ENCODE measurements at places on chromosomes 4 and X. TPM values are rescaled to one million over a fixed set of nuclear protein-coding genes. Genes with fewer than 3 reads are reported as not detected.

- H3K27ac ChIP-seq = no peak overlapping the region
- H3K27me3 ChIP-seq = no peaks in the 10 kb centered on the region
- no peaks in the 10 kb centered on the region for H3K36me3 ChIP-seq
- H3K4me3 ChIP-seq = no peak overlapping the region
Observed at GRCh38 chr4:139800082-139800481, 134.5 kb downstream of the MGST2 start.

GRCh38 chr4:144494280-144494679, 151.7 kb upstream of the HHIP start:
- no peak overlapping the region for H3K4me3 ChIP-seq
- no peak for DNase-seq
- H3K4me1 ChIP-seq = no peaks in the 10 kb centered on the region
- H3K36me3 ChIP-seq = no peaks in the 10 kb centered on the region
- no peak overlapping the region for H3K27ac ChIP-seq
- H3K27me3 ChIP-seq = no peaks in the 10 kb centered on the region

DNA sequence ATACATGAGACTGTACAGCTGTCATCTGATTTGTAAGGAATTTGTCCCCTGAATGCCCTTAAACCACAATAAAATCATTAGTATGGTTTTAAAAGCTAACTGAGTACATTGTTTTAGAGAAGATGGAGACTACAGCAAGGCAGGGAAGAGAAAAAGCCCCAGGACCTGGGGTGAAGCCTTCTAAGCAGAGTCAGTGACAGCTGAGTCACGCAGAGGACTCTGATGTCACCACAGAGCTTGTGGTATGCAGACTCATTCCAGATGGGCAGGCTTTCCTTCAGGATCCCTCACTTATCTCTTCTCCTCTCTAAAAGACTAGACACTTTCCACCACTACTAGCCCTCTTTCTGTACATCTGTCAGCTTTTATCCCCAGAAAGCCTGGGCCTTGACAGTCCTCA, 97.1 kb upstream of the ATOH1 start:
- no peaks in the 10 kb centered on the region for H3K27me3 ChIP-seq
- no peaks in the 10 kb centered on the region for H3K36me3 ChIP-seq
- DNase-seq = no peak
- no peak overlapping the region for H3K27ac ChIP-seq

DNA sequence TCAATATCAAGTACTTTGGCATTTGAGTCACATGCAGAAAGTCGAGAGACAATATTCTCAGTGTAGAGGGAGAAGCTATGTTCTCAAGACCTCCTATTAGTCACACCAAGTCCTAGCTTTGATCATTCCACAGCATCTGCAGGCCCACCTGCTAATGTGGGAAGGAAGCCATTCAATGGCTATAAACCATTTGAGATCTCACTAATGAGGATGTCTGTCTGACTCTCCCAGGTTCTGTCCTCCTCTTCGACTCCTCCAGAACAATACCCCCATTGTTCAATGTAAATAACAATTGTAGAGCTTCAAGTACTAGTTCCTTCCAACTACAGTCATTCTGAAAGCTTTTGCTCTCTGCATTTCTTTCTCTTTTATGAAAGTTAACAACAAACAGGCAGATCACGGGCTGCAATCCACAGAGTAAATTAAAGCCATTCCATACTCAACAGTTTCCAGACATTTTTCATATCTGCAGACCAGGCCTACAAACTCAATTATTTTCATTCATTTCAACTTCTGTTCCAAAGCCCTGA, 140.2 kb upstream of the EDNRA start:
- DNase-seq = no peak
- H3K27me3 ChIP-seq = no peaks in the 10 kb centered on the region
- H3K36me3 ChIP-seq = no peaks in the 10 kb centered on the region
- H3K4me3 ChIP-seq = no peak overlapping the region
- no peak overlapping the region for H3K27ac ChIP-seq
- no peaks in the 10 kb centered on the region for H3K4me1 ChIP-seq

DNA sequence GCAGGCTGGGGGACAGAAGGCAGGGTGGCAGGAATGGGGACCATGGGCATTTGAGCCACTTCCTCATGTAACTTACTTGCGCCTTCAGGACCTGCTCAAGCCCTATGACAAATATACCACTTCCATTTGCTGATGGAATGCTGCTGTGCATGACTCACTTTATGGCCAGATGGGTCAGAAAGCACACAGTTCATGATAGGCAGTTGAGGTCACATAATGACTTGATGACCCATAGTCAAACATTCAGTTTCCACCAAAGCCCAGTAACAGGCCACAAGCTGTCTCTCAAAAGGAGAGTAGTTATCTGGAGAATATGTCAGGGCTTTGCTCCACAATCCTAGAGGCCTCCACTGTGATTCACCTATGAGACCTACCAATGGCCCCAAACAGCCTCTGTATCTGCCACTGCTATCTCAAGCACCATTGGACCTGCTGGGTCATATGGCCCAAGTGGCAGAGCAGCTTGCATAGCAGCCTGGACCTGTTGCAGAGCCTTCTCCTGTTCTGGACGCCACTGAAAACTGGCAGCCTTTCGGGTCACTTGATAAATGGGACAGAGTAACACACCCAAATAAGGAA, 5.3 kb upstream of the PAPSS1 start:
- peaks cover 7% of the 10 kb centered on the region for H3K4me1 ChIP-seq
- H3K4me3 ChIP-seq = no peak overlapping the region
- no peaks in the 10 kb centered on the region for H3K27me3 ChIP-seq
- H3K27ac ChIP-seq = no peak overlapping the region
- H3K36me3 ChIP-seq = no peaks in the 10 kb centered on the region

DNA sequence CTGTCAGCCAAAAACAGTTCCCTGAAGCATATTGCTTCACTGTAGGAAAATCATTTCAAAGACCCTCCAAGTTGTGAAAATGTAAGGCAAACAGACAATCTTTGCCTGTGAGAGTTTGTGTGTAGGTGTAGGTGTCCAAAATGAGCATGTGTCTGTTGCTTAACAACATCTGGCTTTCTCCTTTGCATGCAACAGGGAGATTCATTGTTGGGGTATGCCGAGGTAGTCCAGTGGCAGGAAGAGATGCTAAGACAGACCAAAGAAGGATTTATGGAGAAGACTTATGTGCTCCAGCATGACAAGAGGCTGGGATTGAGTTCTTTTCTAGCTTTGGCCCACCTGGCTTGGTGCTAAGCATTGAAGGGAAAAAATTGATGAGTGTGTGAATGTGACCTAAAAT, 29.8 kb upstream of the SMAD1 start:
- H3K4me1 ChIP-seq = no peaks in the 10 kb centered on the region
- H3K27me3 ChIP-seq = no peaks in the 10 kb centered on the region
- no peak for DNase-seq
- no peak overlapping the region for H3K27ac ChIP-seq
- H3K4me3 ChIP-seq = no peak overlapping the region

RHOXF2 gene
- total RNA-seq = not detected

GRCh38 chr4:111718763-111719559, 426.3 kb upstream of the FAM241A start:
- peaks cover 8% of the 10 kb centered on the region for H3K4me1 ChIP-seq
- DNase-seq = no peak
- no peaks in the 10 kb centered on the region for H3K36me3 ChIP-seq
- no peak overlapping the region for H3K4me3 ChIP-seq
- no peaks in the 10 kb centered on the region for H3K27me3 ChIP-seq
- no peak overlapping the region for H3K27ac ChIP-seq

DNA sequence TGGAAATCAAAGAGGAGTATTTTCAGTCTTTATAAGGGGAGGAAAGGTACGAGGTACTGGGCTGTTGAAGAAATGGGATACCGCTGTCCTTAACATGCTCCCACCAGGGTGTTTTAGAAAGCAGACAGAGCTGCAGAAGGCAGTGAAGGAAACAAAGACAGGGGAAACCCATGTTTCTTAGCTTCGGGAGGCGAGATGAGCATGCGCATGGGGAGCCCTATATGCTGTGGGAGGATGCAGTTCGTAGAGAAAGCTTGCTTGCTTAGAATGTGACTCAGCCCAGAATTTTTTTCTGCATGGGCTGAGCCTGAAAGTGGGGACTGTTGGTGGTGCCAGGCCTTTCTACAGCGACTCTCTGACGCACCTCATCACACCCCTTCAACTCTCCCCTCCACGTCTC, 28.8 kb upstream of the SCOC start:
- no peaks in the 10 kb centered on the region for H3K36me3 ChIP-seq
- H3K27me3 ChIP-seq = no peaks in the 10 kb centered on the region
- no peak overlapping the region for H3K27ac ChIP-seq
- H3K4me1 ChIP-seq = no peaks in the 10 kb centered on the region
- H3K4me3 ChIP-seq = no peak overlapping the region
- no peak for DNase-seq

CDKN2AIP gene
- 19.4 TPM for total RNA-seq

RAB33A gene
- 1.3 TPM for total RNA-seq

GRCh38 chrX:79159800-79160199, 15.3 kb downstream of the GPR174 start:
- no peak overlapping the region for H3K27ac ChIP-seq
- no peaks in the 10 kb centered on the region for H3K36me3 ChIP-seq
- no peaks in the 10 kb centered on the region for H3K27me3 ChIP-seq
- no peak for DNase-seq

GRCh38 chr4:124596816-124597215, 115.7 kb downstream of the ANKRD50 start:
- DNase-seq = no peak
- H3K36me3 ChIP-seq = no peaks in the 10 kb centered on the region
- no peak overlapping the region for H3K4me3 ChIP-seq
- H3K27ac ChIP-seq = no peak overlapping the region
- H3K27me3 ChIP-seq = no peaks in the 10 kb centered on the region

CSN1S1 gene
- not detected for total RNA-seq

FGA gene
- not detected for total RNA-seq

DNA sequence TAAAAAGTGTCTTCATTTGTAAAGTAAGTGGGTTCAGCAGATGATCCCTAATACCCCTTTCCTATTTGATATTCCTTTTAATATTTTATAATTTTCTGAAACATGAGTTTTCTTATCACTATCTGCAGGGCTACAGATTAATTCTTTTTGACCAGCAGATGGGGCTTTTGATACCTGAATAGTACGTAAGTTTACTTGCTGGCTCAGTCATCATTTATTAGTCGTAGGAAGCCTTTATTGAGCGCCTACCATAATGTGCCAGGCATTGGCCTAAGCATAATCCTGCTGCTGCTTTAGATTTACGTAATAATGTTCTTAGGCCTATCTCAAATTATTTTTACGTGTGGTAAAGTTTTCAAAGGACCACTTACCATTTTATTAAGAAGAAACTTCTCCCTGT, 33.1 kb downstream of the OSTC start:
- H3K4me3 ChIP-seq = no peak overlapping the region
- H3K27ac ChIP-seq = no peak overlapping the region
- H3K4me1 ChIP-seq = no peaks in the 10 kb centered on the region
- no peaks in the 10 kb centered on the region for H3K27me3 ChIP-seq

DNA sequence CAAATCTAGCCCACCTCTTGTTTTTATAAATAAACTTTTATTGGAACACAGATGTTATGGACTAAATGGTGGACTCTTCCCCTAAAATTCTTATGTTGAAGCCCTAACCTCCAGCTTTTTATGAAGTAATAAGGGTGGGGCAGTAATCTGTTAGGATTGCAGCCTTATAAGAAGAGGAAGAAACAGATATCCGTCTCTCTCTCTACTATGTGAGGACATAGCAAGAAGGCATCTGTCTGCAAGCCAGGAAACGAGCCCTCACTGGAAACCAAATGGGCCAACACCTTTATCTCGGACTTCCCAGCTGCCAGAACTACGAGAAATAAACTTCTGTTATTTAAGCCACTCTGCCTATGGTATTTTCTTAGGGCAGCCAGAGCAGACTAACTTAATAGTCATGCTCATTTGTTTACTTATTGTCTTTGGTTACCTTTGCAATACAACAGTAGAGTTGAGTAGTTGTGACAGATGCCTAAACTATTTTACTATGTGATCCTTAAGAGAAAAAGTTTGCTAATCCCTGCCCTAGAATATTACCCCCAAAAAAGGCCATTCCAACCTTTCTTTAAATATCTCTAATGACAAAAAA, 67.4 kb downstream of the MANBA start:
- H3K27me3 ChIP-seq = no peaks in the 10 kb centered on the region
- H3K4me1 ChIP-seq = no peaks in the 10 kb centered on the region
- H3K4me3 ChIP-seq = no peak overlapping the region
- H3K36me3 ChIP-seq = peaks cover 23% of the 10 kb centered on the region
- DNase-seq = no peak

DNA sequence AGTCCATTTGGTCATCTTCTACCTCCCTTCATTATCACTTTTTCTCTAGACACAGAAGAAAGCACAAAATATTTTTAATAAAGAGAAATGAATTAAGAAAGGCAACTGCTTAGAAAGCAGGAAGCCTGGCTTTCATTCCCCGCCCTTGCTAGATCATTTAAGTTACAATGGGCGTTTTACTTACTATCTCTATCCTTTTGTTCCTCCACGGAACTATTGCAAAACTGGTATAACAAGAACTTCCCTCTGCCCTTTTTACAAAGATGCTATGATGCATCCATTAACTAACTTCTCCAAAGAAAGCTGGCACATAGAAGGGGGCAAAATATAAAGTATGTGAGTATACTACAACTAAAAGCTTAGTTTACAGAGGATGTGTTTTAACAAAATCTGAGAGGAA, 434.5 kb upstream of the FTHL17 start:
- no peak overlapping the region for H3K27ac ChIP-seq
- H3K4me1 ChIP-seq = peaks cover 6% of the 10 kb centered on the region
- no peak for DNase-seq
- H3K36me3 ChIP-seq = no peaks in the 10 kb centered on the region

DNA sequence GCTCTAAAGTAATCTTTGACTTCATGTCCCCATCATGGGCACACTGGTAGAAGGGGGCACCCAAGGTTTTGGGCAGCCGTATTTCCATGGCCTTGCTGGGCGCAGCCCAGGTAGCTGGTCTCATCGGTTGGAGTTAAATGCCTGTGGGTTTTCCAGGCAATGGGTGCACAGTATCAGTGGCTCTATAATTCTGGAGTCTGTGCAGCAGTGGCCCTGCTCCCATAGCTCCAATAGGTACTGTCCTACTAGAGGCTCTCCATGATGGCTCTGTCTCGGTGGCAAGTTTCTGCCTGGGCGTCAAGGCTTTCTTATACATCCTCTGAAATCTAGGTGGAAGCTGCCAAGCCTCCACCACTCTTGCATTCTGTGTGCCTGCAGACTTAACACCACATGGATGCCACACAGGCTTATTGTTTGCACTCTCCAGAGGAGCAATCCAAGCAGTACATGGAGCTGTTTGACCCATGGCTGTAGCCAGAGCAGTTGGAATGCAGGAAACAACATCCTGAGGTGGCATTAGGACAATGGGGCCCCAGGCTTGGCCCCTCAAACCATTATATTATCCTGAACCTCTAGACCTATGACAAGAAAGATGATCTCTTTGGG, 60.5 kb upstream of the UGT8 start:
- no peak overlapping the region for H3K4me3 ChIP-seq
- no peak for DNase-seq
- no peak overlapping the region for H3K27ac ChIP-seq
- no peaks in the 10 kb centered on the region for H3K27me3 ChIP-seq
- H3K36me3 ChIP-seq = no peaks in the 10 kb centered on the region

GRCh38 chr4:33911959-33912358, 2332.4 kb downstream of the ARAP2 start:
- H3K4me3 ChIP-seq = no peak overlapping the region
- H3K4me1 ChIP-seq = no peaks in the 10 kb centered on the region
- no peaks in the 10 kb centered on the region for H3K36me3 ChIP-seq
- no peaks in the 10 kb centered on the region for H3K27me3 ChIP-seq
- no peak overlapping the region for H3K27ac ChIP-seq

MAGED4B gene
- not detected for total RNA-seq

All from esophagus muscularis mucosa (tissue), 4 donors.